Thymus (tissue), 14 donors: ENCODE measurements at places on chromosomes 3 and 15. TPM values are rescaled to one million over a fixed set of nuclear protein-coding genes. Genes with fewer than 3 reads are reported as not detected.

- H3K4me1 ChIP-seq: peaks cover 38% of the 10 kb centered on the region
- H3K27me3 ChIP-seq: no peaks in the 10 kb centered on the region
- DNase-seq: peak; percentile 60
These were observed 12.0 kb upstream of the ZNF592 start for GRCh38 chr15:84736375-84736774.

DNA sequence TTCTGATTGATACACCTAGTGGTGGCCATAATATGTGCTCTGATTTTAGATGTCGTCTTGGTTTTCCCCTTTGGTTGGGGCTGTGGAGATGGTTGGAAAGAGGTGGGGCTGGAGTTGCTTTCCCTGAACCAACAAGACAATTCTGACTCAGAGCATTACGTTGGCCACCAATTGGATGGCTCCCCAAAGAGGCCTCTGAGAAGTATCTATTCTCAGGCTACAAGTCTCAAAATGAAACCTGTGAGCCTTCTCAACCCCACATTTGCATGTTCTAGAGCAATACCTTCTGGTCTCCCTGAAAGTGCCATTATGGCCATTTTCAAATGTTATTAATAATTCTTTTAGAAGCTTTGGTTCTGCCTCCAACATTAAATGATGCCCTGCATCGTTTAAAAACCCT is 188.4 kb upstream of the WNT5A start:
- H3K4me1 ChIP-seq: no peaks in the 10 kb centered on the region
- H3K4me3 ChIP-seq: no peak overlapping the region
- H3K27ac ChIP-seq: no peak overlapping the region
- no peak for DNase-seq

DNA sequence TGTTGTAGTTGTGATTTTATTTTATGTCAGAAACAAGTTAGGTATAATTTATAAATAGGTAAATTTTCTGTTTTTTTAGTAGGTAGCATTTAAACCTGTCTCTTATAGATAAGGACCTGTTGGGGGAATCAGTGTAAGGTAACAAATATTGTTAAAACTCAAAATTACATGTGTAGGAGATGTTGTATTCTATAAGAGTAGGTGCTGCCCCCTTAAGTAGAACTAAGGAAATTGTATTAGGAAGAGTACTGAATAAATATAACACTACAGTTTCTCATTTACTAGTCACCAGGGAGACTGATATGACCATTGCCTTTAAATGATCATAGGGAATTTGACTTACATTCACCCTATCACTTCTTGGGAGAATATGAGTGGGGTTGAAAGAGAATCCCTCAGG is 31.2 kb downstream of the SLC25A36 start:
- no peaks in the 10 kb centered on the region for H3K27me3 ChIP-seq
- no peak overlapping the region for H3K4me3 ChIP-seq
- H3K4me1 ChIP-seq: no peaks in the 10 kb centered on the region
- peaks cover 9% of the 10 kb centered on the region for H3K36me3 ChIP-seq

DNA sequence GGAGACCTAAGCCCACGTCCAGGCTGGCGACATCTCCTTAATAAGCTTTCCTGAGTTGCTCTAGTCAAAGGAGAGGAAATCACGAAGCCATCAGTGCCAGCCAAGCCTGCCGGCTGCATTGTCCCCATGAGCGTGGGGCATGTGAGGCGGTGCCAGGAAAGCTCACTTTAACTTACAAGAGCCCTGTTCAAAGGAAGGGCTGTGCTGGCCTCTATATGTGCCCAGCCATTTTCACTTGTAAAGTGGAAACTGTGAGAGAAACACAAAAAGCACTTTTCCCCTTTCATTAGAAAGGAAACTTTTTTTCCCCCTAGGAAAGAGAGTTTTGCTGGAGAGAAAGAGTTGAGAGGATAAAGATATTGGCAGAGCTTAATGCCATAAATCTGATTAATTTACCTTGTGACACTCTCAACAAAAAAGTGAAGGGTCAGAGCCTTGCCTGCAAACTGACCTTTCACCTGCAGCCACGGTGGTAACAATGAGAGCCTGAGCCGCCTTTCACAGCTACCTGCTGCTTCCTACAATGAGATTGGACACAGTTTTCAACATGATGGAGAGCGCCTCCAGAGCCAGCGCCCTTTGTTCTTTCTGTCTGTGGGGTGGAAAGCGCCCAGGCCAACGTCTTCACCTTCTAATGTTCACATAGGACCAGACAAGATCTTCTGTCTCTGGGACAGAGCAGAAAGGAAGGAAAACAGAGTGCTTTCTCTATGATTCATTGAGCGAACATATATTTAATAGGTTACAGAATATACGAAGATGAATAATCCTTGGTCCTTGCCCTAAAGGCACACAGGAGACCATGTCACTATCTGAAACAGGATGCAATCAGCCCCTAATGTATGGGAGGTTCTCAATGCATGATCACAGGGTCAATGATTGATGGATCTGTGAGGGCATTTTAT is 233.1 kb upstream of the HES1 start:
- no peaks in the 10 kb centered on the region for H3K36me3 ChIP-seq
- H3K4me3 ChIP-seq: no peak overlapping the region
- no peak for DNase-seq
- peaks cover 7% of the 10 kb centered on the region for H3K4me1 ChIP-seq
- H3K27ac ChIP-seq: no peak overlapping the region
- H3K27me3 ChIP-seq: no peaks in the 10 kb centered on the region

- H3K27me3 ChIP-seq: no peaks in the 10 kb centered on the region
- no peaks in the 10 kb centered on the region for H3K4me1 ChIP-seq
- peaks cover 29% of the 10 kb centered on the region for H3K36me3 ChIP-seq
- DNase-seq: no peak
These were observed 46.2 kb downstream of the DENND6A start for GRCh38 chr3:57646723-57647122.

Gene LHFPL4
- total RNA-seq: not detected

DNA sequence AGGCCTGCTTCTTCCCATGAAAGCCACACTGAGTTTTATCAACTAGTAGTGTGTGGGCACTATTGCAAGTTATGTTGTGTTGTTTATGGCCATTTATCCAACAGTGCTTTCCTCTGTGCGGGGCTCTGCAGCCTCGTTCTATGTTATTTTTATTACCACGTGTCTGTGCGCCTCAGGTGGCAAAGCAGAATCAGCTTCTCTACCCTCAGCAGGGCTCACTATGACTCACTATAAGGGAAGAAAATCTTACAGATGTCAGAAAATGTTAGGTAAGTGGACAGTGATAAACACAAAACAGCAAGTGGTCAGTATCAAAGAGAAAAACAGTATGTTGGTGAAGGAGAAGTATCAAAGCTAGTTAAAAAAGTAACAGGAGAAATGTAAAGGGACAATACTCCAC is 61.4 kb downstream of the MOBP start:
- no peak for DNase-seq
- H3K27me3 ChIP-seq: no peaks in the 10 kb centered on the region
- H3K27ac ChIP-seq: no peak overlapping the region
- no peaks in the 10 kb centered on the region for H3K4me1 ChIP-seq

Gene GPR160
- 7.7 TPM for total RNA-seq
